NCI-H1417 treated with DMSO at 0.1 percent for 48 hours (cell line): ENCODE measurements at places on chromosomes 7 and 10.
A peak's percentile ranks its signal among the peaks of the same experiment; 100 is the strongest.

GRCh38 chr7:31476073-31476745, 37.7 kb upstream of the ITPRID1 start:
- no peak for DNase-seq

DNA sequence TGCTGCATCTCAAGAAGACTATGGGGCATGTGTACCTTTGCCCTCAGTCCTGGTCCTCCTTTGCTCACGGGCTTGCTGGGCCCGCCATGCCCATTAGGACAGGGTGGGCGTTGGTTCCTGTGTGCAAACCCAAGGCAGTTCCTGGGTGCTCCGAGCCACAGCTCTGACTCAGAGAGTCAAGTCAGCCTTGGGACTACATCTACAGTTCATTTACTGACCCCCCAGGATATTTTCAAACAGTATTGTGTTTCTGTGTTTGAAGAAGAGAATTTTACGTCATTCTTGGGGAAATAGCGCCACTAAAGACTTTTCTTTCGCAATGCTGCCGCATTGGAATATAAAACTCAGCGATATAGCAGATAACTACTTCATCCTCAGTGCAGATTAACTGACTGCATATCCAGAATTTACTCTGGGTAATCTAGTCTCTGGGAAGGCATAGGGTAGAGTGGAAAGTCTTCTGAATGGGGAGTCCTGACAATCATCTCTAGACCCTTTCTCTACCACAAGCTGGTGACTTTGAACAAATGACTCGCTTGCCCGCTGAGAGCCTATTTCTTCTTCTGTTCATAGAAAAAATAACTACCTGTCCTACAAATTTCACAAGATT, 638.9 kb upstream of the FZD8 start:
- no peak for DNase-seq

DNA sequence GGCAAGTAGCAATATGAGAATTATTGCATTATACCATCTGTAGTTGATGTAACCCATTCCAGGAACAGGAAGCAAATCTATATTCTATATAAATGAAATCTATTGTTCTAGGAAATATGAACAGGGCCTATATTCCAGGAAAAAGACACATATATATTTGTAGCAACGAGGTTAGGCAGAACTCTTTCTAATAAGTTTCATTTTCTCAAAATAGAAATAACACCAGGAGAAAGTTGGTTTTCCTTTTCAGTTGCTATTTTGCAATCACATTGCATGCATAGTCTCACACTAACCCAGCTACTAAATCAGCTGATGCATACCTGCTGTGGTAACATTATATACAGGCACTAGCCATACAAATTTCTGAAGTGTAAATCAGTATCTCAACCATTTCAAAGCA, 6.2 kb upstream of the IFIT2 start:
- no peak for DNase-seq

GRCh38 chr10:110827875-110828274, 43.9 kb upstream of the PDCD4 start:
- DNase-seq = no peak

DNA sequence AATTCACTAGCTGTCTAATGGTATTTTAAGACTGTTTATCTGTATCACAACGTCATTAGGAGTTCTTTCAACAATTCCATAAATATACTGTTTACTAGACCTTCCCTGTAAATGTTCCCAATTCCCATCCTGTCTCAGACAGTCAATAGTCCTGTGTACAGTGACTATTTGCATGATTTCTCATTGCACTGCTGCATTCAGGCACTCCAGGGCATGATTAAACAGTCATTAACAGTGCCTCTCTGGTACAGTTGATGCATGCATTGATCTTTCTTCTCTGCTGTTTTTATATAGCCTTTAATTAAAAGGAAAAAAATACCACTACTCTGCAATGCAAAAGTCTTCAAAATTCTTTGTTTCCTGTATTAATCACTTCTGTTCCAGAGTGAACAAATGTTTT, 51.5 kb upstream of the MTURN start:
- DNase-seq = no peak

- no peak for DNase-seq
Measured at GRCh38 chr10:76126607-76127527, 695.4 kb downstream of the LRMDA start.

DNA sequence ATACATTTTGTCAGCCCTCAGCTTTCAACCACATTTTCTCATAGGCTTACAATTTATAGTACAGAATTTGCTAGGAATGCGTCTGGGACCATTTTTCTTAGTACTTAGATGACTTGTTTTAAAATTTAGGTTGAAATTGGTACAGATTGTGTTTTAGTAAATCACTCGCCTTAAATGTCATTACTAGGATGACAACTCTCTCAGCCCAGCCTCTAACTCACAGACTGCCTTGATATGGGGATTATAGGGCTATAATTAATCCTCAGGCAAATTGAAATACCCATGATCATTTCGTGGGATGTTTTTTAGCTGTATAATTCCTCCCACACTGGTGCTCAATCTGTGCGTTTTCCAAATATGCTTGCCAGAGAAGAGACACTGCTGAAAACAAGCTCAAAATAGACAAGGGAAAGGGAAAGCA, 299.7 kb upstream of the AKR1E2 start:
- no peak for DNase-seq

DNA sequence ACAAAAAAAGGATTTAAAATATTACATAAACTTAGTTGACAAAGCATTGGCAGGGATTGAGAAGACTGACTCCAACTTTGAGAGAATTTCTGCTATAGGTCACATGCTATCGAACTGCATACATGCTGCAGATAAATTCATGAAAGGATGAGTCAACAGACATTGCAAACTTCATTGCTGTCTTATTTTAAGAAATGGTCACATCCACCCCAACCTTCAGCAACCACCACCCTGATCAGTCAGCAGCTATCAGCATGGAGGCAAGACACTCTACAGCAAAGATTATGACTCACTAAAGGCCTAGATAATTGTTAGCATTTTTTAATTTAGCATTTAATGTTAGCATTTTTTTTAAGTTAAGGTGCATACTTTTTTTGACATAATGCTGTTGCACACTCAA, 73.6 kb downstream of the AGK start:
- DNase-seq = no peak

DNA sequence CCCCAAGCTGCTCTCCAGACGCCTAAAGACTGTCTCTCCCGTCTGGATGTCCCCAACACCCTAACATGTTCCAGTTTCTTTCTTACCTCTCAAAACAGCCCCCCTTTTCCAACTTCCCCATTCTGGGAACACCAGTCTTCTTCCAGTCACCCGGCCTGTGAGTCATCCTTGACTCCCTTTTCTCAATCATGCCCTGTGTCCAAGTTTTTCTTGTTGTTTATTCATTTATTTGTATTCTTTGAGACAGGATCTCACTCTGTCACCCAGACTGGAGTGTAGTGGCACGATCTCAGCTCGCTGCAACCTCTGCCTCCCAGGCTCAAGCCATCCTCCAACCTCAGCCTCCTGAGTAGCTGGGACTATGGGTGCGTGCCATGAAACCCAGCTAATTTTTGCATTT, 15.6 kb downstream of the SNX10 start:
- no peak for DNase-seq

- DNase-seq = no peak
Measured at GRCh38 chr10:132665946-132666704, 119.8 kb downstream of the NKX6-2 start.

- no peak for DNase-seq
Measured at GRCh38 chr10:31774928-31775650, 153.5 kb downstream of the ARHGAP12 start.

- no peak for DNase-seq
Measured at GRCh38 chr7:132243463-132243862, 332.8 kb downstream of the PLXNA4 start.

- DNase-seq = no peak
Measured at GRCh38 chr10:17730667-17731066, 21.3 kb upstream of the TMEM236 start.

GRCh38 chr7:5630670-5631069, 150.8 kb downstream of the RNF216 start:
- DNase-seq = no peak

- peak; percentile 61 for DNase-seq
Measured at GRCh38 chr7:6516387-6516983, 34.8 kb downstream of the GRID2IP start.

GRCh38 chr7:49670991-49671390, 102.4 kb upstream of the VWC2 start:
- no peak for DNase-seq

DNA sequence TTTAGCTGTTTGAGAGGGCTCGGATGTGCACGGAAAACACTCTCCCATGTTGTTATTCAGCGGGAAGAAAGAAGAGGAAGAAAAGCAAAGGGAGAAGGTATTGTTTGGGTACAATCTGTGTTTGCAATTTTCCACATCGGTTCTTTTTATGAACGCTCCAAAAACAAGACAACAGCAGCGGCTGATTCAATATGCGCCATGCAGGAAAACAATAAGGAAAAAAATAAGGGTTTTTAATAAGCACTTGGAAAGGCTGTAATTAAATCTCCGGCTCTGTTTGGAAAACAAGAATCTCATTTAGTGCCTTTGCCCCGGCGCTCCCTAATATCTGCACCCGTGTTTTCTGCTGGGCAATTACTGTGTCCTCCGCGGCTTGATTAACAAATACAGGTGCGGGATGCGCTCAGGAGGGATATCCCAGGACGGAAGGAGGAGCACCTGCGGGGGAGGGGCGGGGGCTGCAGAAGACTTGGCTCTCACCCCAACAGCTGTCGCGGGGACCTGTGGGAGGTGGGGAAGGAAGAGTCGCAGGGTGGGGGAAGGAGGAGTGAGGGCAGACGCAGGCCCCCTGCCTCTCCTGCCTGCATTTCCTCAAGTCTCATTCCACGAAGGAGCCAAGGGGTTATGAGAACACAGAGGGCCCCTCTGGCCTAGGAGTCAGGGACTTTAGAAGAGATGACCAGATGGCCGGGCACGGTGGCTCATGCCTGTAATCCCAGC, 181.5 kb upstream of the PODXL start:
- DNase-seq = no peak

DNA sequence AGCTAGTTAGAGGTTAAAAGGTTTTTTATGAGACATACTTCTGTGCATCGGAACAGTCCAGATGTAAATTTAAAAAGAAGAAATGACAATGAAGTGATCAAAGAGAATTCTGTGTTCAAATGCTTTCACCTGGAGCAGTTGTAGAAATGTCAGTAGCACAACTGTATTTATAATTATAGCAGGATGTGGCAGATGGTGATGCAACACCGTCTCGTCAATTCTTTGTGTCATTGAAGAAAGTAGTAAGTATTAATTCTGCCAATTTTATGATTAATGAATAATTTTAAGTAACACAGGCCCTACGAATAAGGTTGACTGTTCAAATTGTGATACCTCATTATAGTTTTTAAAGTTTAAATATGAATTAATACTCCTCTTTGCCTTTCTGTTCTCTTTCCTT, 171.1 kb downstream of the ADK start:
- no peak for DNase-seq
